ENCODE measurements at places on chromosomes 5 and 9.

DNA sequence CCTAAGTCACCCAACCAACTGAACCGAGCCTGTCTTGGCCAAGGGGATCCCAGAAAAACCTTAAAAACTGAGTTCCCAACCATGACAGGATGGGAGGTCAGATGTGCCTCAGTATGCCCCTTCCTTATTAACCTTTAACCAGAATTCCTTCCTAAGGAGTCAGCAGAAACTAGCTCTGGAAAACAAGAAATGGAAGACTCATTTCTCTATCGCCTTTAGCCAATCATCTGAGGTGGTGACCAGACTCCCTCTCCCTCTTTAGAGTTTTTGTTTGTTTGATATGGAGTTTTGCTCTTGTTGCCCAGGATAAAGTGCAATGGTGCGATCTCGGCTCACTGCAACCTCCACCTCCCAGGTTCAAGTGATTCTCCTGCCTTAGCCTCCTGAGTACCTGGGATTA lies 37.5 kb downstream of the SLC28A3 start:
- no peak for DNase-seq

DNA sequence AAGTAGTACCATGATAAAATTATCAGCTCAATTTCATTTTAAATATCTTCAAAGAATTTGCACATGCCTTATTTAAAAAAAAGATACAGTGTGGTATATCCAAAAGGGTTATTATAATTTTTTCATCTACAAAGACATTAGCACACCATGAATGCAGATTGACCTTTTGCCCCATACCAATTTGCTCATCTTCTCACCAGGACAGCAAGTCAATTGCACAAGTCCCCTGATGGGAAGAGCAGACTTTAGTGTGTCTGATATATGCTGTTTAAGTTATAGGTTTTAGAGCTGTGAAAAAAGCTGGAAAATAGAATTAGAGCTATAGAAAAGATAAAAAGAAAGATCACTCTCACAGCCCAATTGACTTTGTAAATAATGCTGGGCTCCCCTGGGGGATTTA lies 325.8 kb upstream of the CDH6 start:
- DNase-seq, result no peak

- DNase-seq, result no peak
These were observed 34.0 kb upstream of the LURAP1L start for GRCh38 chr9:12740845-12741244.

- no peak for DNase-seq
These were observed 893 bp upstream of the SH2D3C start for GRCh38 chr9:127779136-127779981.

DNA sequence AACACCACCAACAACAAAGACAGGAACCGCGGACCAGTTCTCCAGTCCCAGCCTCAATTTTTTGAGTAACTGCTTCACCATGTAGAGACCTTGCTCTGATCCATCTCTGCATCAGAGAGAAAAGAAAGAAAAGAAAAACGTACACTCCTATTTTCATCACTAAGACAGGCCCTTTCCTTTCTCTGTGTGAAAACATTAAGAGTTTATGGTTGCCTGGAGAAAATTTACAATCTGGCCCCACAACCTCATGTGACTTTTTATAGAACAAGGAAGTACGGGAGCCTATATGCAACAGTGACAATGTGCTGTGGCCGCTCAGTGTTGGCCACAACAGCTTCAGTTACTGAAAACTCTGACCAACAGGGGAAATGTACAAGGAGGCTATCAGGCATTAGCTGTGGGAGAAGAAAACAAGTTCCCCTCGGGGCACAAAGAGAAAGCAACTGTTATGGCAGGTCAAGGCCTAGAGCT lies 272.9 kb upstream of the PTGER4 start:
- no peak for DNase-seq

GRCh38 chr5:52073993-52074689 lies 690.9 kb downstream of the ISL1 start:
- no peak for DNase-seq

DNA sequence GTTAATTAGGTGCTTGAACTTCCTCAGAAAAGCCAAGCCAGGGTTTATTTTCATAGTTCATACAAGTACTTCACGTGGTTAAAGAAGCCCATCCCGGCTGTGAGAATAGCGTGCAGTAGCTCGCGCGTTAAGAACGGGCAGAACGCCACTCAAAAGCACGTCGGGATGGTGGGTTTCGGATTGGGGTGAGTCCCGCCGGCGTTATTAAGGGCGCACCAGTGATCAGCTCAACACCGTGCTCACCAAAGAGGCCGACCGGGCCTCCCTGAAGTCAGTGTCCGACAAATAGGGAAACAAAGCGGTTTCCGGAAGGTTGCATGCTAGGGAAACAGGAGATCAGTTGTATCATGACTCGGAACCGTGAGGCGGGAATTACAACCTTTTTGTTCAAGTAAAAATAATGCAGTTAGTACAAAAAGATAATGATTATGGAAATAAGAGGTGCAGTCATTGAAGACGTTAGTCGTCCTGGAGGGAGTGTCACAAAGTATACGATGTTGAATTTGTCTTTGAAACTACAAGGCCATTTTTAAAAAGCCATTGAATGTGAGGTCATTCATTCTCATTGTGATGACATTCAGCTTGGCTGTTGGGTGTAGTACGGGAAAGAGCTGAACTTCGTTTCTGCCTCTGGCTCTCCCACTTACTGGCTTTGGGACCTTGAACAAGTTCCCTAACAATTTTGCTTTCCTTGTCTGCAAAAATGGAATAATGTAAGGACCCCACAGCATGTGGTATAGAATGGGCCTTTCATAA lies 992 bp downstream of the SETD9 start:
- no peak for DNase-seq

DNA sequence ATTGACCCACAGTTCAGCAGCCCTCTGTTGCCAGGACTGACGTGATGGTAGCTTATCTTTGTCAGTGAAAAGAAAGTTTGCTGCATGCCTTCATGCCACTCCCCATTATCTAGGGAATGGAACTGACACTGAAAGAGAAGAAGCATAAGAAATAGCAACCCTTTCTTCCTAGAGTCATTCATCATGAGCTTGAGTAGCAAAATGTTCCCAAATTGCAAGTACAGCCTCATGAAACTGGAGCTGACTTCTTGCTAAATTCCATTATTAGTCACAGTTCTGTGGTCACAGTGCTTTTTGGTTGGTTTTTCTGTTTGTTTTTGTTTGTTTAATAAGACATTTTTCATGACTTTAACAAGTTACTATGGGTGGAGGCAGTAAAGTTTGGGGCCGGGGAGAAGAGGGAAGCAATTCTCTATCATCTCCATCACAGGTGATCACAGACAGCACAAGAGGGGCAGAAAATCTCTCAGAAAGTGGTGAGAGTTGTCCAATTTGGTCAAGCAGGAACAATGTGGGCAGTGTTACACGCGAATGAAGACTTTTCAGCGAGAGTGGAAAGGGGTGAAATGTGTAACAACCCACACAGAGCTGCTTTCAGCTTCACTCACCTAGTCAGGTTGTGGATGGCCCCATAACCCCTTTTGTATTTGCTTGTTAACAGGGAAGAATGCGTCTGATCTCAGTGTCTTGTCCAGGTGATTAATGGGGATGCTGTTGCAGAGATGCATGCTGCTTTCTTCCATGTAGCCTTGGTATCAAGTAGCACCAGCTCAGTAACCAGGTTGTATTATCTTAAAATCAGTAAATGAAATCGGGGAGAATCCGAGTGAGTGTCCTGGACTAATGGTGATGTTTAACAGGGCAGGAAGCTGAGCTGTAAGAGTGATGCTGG lies 440.4 kb downstream of the DMRT2 start:
- DNase-seq, result no peak

GRCh38 chr5:67355120-67355713 lies 158.6 kb upstream of the CD180 start:
- DNase-seq, result no peak

DNA sequence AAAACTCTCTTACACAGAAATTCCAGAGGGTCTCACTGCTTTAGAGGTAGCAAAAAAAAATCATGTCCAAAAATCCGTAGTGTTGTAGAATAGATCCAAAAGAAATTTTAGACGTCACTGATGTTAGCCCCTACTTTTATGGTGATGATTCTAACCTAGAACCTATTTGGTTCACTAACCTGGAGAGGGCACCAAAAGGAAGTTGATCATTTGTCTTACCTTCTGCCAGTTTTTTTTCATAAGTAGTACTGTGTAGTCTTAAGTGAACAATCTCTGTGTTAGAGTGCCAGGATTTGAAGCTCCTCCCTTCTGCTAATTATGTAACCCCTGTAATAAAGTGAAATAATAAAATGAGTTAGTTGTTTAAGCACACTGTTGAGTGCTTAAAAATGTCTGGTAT lies 215.2 kb downstream of the SMARCA2 start:
- no peak for DNase-seq

Data from GM04503 (cell line).